HL-60 (cell line): ENCODE measurements at places on chromosomes 11 and 22.
A peak's percentile ranks its signal among the peaks of the same experiment; 100 is the strongest.

- no peak for DNase-seq
Observed at GRCh38 chr11:72833811-72834493, 19.7 kb downstream of the ATG16L2 start.

DNA sequence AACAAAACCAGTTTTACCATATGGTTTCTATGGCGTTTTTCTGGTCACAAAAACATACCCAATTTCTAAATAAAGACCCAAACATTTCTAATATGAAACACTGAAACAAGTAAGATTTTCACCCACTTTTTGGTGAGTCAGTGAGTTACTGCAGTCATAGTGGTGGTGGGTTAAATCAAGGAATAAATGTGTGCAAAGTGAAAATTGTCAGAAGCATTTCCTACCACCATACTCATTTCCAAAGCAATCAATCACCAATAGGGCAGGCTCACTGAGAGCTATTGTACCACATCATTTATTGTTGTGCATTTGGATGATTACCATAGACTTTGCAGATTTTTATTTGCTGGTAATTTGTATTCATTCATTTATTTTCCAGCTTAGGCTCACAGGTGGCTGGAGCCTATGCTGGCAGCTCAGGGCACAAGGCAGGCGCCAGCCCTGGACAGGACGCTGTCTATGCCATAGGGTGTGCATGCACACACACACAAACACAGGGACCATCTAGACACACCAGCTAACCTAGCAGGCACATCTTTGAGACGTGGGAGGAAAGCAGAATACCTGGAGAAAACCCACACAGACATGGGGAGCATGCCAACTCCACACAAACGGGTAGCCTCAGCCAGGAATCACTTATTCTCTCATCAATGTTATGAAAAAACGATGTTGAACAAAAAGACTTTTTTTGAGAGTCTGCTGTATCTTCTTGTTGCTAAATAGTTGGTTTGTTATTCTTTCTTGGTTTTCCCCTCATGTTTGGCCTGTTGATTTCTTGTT, 5.1 kb downstream of the FAM118B start:
- no peak for DNase-seq

GRCh38 chr11:8060801-8061554, 20.0 kb upstream of the TUB start:
- DNase-seq, result no peak

- no peak for DNase-seq
Observed at GRCh38 chr11:94193288-94193687, 64.6 kb downstream of the PANX1 start.

DNA sequence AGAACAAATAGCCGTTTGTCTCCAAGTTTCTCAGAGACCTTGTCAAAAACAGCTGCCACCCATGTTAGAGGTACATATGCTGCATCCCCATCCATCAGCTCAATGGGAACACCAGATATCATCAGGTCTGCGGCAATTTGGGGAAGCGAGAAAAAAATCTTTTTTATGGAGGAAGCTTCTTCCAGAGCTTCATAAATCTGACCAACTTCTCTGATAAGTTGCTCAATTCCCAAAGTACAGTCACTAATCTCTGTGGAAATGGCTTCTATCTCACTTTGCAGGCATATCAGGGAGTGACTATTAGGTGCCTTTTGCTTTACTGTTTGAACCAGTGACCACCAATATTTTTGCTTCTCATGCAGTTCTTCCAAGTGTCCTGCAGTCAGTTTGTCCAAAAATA, 34.3 kb upstream of the MRPL17 start:
- DNase-seq, result no peak

GRCh38 chr11:15933886-15934625, 422.3 kb downstream of the SOX6 start:
- DNase-seq, result no peak

- no peak for DNase-seq
Observed at GRCh38 chr11:113278481-113278880, 35.9 kb upstream of the TTC12 start.

DNA sequence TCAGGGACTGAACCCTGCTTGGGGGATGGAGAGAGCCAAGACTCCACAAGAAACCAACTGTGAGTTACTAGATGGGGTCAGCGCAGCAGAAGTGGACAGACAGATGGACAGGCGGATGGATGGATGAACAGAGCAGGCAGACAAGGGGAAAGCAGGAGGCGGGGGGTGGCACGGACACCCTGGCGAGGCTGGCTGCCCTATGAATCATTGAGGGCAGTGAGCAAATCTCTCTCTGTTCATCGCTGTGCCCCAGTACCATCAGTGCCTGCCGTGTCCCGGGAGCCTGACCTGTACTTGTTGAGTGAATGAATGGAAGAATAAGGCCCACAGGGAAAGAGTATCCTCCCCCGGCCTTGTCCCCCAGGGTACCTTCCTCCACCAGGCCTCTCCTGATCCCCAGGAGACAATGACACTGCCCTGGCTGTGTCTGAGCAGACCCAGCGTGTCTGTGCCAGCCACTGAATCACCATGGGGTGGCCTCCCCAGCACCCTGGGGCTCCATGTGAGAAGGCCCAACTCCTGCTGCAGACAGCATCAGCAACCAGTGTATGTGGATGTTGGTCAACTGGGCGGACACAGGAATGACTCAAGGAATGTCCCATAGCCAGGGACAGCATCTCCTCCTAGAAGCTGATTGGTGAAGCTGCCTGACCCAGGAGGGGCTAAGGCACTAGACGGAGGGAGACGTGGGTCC, 5.1 kb upstream of the KLHL35 start:
- no peak for DNase-seq

DNA sequence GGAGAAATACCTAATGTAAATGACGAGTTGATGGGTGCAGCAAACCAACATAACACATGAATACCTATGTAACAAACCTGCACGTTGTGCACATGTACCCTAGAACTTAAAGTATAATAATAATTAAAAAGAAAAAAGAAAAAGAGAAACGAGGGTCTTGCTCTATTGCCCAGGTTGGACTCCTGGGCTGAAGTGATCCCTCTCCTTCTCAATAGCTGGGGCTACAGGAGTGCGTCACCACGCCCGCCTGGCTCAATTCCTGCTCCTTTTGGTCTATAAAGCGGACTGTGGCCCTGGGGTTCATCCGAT, 521 bp upstream of the PTS start:
- DNase-seq, result no peak

GRCh38 chr22:28023036-28023435, 104.0 kb upstream of the PITPNB start:
- DNase-seq, result no peak

- no peak for DNase-seq
Observed at GRCh38 chr11:119223856-119224255, 17.7 kb downstream of the CBL start.

DNA sequence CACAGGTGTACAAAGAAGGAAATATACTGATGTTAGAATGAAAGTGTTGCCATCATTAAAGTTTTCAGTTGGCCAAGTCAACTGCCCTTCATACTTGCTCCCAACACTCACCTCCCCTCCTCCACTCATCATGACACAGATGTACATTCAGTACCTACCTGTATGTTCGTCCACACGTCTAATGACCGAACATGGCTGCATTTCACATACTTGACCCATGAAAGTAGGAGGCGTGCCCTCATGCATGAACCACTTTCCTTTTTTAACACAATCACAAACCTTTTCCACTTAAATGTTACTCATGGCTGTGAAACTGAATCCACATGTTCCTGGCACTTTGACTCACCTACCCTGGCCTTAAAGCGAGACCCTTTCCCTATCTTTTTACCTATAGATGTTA, 3.2 kb upstream of the BUD13 start:
- DNase-seq, result no peak

DNA sequence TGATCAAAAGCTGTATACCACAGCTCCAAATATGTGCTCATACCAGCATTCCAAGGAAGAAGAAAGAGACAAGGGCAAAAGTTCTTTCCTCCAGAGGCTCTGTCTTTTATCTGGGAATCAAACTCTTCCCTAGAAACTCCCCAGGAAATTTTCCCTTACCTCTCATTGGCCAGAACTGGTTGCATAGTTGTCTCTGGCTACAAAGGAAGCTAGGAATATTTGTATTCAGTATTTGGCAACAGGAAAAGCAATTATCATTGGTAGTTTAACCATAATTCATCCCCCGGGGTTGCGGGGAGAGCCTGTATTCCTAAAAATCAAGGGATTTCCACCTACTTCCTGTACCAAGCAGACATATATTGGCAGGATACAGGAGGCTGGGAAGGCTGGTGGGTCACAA, 10.5 kb upstream of the ZFTA start:
- no peak for DNase-seq

GRCh38 chr22:29382580-29383302, 5.6 kb downstream of the AP1B1 start:
- no peak for DNase-seq

DNA sequence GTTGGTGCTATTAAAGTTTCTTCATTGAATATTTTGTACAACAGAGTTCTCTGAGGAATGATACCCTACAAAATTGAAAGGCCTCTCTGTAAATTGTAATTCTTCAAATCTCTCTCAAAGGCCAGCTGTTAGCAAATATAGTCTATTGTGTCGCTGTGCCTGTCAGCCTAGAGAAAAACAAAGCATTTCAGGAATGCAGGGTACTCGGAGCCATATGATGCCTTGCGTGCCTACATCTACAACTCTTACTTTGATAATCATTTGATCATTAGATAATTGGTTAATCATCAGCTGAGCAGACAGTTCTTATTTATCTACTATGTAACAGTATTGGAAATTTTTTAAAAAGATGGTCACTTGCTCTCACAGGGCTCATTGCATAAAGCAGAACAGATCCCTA, 67.3 kb downstream of the RNF169 start:
- DNase-seq, result no peak

- no peak for DNase-seq
Observed at GRCh38 chr11:67364783-67365722, 8.3 kb downstream of the CLCF1 start.

DNA sequence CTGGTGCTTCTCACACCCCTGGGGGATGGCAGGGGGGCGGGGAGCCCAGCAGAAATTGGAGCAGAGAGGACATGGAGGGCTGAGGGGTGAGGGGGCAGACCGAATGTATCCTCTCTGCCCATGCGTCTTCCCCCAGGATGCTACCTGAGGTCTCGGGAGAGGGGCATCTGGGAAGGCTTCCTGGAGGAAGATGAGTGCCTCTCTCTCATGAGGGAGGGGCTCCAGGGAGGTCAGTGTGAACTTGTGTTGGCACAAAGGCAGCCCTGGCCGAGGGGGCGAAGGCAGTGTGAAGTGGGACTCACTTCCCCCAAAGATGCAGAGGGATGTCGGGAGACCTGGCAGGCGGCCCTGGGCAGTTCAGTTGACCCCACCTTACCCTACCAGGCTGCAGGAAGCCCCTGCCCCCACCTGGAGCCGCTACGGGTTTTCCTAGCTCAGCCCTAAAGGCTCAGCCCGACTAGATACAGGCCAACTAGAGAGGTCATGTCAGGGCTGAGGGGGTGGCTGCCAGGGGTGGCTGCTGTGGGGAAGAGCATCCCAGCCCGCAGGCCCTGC, 10.4 kb downstream of the ASCL2 start:
- no peak for DNase-seq

DNA sequence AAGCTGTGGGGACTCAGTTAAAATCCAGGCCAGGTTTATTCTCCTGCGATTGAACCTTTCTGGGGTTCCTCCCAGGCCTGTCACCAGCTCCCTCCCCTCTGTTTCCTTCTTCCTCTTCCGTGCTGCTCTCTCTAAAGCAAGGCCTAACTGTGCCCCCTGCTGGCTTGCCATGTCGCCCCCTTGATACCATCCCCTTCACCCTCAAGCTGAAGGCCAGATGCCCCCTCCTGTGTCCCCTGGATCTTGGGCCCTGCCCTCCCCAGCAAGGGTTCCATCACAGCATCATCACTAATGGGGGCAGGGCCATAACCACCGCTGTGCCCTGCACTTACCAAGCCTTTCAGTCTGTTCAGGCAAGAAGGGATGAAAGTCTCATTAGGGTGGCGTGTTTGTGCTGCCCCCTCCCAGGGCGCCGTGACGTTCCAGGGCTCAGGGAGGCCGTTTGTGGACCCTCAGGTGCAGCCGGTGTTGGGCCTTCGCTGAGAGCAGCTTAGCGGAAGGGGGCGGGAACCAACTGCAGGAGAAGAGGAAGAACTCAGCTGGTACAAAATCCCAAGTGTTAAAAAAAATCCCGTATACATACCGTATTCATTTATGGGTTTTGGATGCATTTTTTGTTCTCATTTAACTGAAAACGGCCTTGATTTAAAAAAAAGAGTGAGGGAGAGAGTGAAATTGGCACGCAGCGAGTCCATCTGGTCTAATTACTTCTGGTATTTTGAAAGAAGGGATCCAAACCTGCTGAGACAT, 69.9 kb downstream of the MPPED1 start:
- DNase-seq, result peak; percentile 16

- DNase-seq, result no peak
Observed at GRCh38 chr11:35856259-35856658, 87.6 kb upstream of the LDLRAD3 start.

DNA sequence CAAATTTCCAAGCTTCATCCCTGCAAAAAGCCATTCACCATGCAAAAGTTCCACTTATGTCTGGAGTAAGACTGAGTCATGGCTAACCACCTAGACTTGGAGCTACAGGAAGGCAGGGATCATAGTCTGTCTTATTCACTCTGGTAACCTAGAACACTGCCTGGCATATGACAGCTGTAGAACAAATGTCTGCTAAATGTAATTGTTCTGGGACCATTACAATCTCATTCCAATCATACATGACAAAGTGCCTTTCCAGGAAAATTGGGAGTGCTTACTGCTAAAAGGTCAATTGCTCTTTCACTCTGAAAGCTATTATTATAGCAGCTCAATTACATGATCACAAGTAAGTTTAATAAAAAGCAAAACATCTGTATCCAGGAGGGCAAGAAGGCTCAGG, 99.1 kb upstream of the CHRM4 start:
- no peak for DNase-seq

- no peak for DNase-seq
Observed at GRCh38 chr11:31973172-31973571, 117.7 kb upstream of the RCN1 start.

DNA sequence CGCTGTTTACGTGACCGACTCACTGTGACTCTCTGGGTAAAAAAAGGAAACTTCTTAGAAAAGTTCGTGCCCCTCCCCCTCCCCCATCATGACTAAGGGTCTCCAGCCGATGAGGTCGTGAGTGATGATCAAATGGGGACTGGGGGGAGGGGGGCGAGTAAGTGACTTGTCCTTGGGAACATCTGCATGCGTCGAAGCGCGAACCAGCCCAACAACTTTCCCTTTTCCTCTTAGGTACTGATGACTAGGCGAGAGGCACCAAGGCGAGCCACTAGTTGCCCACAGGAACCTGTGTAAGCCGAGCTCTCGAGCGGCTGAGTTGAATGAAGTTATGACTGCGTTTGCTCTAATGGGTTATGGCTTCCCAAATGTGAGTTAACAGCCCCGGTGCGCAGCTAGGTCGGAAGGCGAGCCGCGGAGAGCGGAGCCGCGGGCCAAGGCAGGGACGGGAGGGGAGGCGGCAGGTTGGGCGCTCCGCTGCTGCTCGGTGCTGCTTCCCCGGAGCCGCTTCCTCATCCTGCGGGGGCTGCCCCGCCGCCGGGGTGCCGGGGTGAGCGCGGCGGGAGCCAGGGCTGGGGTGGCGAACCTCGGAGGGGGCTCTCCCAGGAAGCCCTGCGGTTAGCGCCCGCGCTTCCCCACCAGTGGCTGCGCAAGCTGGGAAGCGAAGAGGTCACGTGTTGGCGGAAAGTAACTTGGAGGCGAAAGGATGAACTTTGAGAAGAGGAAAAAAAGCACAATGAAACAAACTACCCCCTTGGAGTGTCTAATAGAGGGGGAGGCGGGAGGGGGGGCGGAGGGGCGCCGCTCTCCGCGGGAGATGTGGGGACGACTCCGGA, 22.1 kb upstream of the BDNF start:
- DNase-seq, result peak; percentile 30
